ENCODE measurements at places on chromosomes 7 and 10. TPM values are rescaled to one million over a fixed set of nuclear protein-coding genes. Genes with fewer than 3 reads are reported as not detected.

The SORCS1 gene
- polyA plus RNA-seq: 2.4 TPM

The TWIST1 gene
- 170 TPM for polyA plus RNA-seq

The KCND2 gene
- polyA plus RNA-seq: not detected

The PRR15 gene
- 0.36 TPM for polyA plus RNA-seq
